COR-L47 (cell line): ENCODE measurements at places on chromosomes 3 and 15.

GRCh38 chr3:38083871-38084333, 44.9 kb downstream of the DLEC1 start:
- DNase-seq = no peak

DNA sequence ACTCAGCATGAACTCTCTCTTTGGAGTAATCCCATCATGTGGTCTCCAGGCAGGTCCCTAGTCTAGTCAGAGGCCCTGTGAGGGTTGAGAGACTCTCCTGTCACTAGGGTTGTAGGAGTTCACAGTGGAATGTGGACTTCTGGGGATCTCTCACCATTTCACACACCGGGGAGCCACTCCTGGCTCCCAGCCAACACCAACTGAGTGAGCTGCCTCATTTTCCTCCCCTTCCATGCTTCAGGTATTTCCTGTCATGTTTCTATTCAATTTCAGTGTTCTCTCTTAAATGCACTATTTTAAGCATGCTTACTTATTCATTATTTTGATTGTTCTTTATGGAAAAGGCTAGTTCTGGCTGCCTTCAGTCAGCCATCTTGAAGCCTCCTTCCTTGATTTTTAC, 467.5 kb upstream of the ARL6 start:
- DNase-seq = peak; percentile 11

GRCh38 chr3:184481984-184482671, 79.5 kb upstream of the EPHB3 start:
- no peak for DNase-seq

- no peak for DNase-seq
Observed at GRCh38 chr15:48966595-48967301, 3.0 kb upstream of the SHC4 start.
